H4 (cell line): ENCODE measurements at places on chromosomes 2 and 18. TPM values are rescaled to one million over a fixed set of nuclear protein-coding genes. Genes with fewer than 3 reads are reported as not detected.
A peak's percentile ranks its signal among the peaks of the same experiment; 100 is the strongest.

- DNase-seq = no peak
Observed at GRCh38 chr2:207091176-207091575, 74.6 kb downstream of the KLF7 start.

DNA sequence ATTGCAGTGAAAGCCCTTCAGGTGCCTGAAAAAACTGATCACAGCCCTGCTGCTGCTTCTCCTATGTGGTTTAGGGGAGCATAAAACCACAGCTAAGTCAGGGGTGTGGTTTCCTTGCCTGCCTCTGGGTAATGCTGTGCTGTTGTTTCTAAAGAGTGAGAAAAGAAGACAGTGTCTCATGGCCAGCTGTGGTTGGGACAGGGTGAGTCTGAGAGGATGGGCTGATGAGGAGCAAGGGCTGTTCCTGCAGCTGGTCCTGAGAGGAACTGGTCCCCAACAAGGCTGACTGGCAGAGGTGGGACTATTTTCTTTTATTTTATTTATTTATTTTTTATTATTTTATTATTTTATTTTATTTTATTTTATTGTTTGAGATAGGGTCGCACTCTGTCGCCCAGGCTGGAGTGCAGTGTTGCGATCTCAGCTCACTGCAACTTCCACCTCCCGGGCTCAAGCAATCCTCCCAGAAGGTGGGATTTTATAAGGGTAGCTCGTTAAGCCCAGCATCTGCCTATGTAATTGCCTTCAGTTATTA is 236.7 kb downstream of the FHOD3 start:
- no peak for DNase-seq

DNA sequence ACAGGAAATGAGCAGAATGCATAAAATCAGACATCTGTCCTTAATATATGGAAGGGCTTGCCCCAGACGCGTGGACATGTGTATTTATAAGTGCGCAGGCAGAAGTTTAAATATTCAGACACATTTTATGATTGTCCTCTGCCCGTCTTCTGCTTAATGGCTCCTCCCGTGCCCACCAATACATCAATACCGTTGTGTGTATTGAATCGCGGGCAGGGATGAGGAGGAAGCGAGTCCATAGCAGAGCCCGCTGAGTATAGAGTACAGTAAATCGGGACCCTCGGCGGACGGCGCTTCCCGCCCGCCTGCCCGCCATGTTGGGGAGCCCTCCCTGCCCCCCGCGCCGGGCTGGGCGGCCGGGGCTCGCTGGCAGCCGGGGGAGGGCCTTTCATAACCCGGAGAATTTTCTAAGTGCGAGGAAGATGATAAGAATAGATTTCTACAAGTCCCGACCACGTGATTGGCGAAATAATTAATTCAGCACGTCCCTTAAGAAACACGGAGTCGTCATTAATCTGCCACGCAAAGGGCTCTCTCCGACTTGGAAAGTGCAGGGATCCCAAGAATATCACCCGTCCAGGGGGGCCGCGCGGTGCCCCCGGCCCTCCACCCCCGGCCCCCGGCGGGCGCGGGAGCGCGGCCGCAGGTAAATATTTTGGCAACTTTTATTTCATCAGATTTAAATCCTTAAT is at the start of gene HOXD3:
Gene HOXD3 (plus strand): TSS at position 501 of the 692 bp plus-strand sequence. CDS start 11,808 bp downstream, outside the sequence.
- DNase-seq = no peak

DNA sequence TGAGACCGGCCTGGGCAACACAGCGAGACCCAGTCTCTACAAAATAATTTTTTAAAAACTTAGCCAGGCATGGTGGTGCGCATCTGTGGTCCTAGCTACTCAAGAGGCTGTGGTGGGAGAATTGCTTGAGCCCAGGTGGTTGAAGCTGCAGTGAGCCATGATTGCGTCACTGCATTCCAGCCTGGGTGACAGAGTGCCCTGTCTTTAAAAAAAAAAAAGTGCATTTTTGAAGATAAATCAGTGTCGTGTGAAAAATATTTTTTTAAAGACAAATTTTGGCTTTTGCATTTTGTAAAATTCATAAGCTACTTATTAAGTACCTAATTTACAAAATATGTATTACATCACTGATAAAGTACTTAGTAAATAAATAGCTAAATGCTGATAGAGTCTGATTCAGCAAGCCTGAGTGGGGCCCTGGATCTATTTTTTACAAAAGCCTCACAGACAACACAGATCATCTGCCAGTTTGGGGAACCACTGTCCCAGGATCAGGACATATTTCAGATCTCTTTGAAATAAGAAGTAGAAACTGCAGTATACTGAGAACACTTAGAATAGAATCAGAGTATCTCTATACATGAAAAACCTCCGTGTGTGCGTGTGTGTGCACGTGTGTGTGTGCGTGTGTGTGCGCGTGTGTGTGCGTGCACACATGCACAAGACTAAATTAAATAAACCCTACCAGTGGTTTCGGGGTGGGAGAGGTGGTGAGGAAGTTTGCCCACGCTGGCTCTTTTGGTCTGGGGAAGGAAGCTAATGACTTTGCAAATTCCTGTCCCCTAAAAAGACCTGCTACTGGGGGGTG is 61.6 kb downstream of the AAK1 start:
- peak; percentile 49 for DNase-seq

DNA sequence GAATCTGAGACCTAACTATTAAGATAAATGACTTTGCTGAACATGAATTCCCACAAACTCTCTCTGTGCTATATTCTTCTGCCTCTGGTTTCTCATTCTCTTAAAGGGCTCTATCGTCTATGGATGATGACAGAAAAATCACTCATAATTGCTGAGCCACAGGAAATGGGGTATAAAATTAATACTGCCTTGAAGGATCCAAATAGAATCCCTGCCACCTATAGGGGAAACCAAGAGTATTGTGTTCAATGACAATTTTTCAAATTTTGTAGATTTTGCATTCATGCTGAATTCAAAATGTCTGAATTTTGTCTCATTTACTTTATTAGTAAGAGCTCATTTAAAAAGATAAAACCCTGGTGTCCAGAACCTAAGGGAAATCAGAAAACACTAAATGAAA is 235.8 kb downstream of the RBM43 start:
- no peak for DNase-seq

DNA sequence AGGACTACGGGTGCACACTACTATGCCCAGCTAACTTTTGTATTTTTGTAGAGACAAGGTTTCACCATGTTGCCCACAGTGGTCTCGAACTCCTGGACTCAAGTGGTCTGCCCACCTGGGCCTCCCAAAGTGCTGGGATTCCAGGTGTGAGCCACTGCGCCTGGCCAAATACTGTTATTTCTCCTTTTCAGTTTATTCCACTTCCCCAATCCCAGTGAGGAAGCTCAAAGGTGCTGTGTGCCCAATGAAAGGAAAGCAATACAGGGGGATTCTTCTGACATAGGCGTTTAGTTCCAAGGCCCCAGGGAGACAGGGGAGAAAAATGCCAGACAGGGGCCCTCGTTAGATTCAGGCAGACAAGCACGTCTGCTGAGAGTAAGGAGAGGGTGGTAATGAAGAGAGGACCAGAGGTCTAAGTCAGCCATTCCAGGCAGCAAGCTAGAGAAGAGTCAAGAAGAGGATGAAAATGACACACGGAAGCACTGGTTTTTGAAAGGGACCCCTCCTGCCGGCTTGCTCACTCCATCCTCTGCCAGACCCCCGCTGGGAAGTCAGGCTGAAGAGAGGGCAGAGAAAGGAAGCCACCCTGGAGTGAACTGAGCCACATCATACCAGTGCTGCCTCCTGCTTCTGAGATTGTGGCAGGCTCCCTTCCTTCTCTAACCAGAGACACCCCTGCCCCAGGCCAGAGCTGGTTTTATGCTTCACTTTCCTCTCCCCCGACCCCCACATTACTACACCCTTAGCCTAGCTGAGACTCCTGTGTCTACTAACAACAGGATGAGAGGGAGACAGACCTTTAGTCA is 6.7 kb downstream of the INO80C start:
- no peak for DNase-seq

GRCh38 chr18:9506046-9506792 is 30.9 kb downstream of the RALBP1 start:
- DNase-seq = peak; percentile 37

DNA sequence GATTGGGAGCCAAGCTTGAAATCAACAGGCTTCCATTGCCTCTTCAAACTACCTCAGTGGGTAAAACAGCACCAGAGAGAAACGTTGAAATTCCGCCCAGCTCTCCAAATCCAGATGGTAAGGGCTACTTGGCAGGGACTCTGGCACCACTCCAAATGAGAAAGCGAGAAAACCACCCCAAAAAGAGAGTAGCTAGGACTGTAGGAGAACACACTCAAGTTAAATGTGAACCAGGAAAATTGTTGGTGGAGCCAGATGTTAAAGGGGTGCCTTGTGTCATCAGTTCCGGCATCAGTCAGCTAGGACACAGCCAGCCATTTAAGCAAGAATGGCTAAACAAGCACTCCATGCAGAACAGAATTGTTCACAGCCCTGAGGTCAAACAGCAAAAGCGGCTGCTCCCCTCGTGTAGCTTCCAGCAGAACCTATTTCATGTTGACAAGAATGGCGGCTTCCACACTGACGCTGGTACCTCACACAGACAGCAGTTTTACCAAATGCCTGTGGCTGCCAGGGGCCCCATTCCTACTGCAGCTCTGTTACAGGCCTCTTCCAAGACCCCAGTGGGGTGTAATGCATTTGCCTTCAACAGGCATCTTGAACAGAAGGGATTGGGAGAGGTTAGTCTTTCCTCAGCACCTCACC is 167.3 kb downstream of the ASXL3 start:
- DNase-seq = no peak

GRCh38 chr2:77629539-77629938 is 107.4 kb upstream of the LRRTM4 start:
- no peak for DNase-seq

GRCh38 chr2:12903272-12903671 is 186.5 kb downstream of the TRIB2 start:
- DNase-seq = no peak

The NYAP2 gene
- 0.53 and 0.95 TPM in 2 replicates for total RNA-seq

The SERPINB4 gene
- not detected in 2 replicates for total RNA-seq

The GKN1 gene
- total RNA-seq = not detected in 2 replicates

The AQP4 gene
- 0.39 TPM in 1 of 2 replicates, not detected in the other for total RNA-seq

The RGPD4 gene
- not detected in 2 replicates for total RNA-seq

The DNAH7 gene
- 0.02 and 0.50 TPM in 2 replicates for total RNA-seq

The SNED1 gene
- total RNA-seq = 1.7 and 2.6 TPM in 2 replicates
